ENCODE measurements at places on chromosomes 5 and 9. TPM values are rescaled to one million over a fixed set of nuclear protein-coding genes. Genes with fewer than 3 reads are reported as not detected.

DNA sequence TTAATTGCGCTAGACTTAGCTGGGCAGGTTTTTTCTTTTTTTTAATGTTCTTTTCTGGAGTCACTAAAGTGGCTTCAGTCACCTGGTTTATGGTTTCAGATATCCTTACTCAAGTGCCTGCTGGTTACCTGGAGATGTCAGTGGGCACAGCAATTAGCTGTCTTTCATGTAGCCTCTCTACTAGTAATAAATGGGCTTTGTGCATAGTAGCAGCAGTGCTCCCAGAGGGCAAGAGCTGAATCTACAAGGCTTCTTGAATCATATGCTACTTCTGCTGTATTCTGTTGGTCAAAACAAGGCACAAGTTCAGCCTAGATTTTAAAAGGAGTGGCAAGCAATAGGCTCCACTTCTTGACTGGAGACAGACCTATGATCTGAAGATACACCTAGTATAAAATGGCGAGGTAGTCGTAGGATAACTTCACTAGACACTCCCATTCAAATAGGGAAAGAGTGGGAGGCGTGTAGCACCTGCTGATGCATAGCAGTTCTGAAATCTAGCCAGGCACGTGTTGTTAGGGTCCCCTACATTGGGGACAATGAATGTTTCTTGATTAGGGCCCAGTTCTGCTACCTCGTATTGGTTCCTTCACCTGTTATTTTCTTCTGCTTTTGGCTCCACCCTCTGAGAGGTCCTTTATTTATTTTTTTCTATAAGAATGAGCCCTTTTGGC is 7.0 kb downstream of the SCAMP1 start:
- H3K27ac ChIP-seq, result no peak overlapping the region
- H3K27me3 ChIP-seq, result no peaks in the 10 kb centered on the region
- no peaks in the 10 kb centered on the region for H3K36me3 ChIP-seq
- H3K4me3 ChIP-seq, result no peak overlapping the region

GRCh38 chr5:132388244-132389050 is 18.9 kb downstream of the SLC22A5 start:
- peak overlapping the region; percentile 97 for H3K27ac ChIP-seq
- H3K4me1 ChIP-seq, result peaks cover 52% of the 10 kb centered on the region
- DNase-seq, result peak; percentile 53
- H3K27me3 ChIP-seq, result no peaks in the 10 kb centered on the region
- 0 out of 2 replicates have a peak, but pooled peaks cover 8% of the 10 kb centered on the region for H3K36me3 ChIP-seq

- DNase-seq, result no peak
- no peaks in the 10 kb centered on the region for H3K27me3 ChIP-seq
- H3K4me1 ChIP-seq, result peaks cover 10% of the 10 kb centered on the region
- no peaks in the 10 kb centered on the region for H3K36me3 ChIP-seq
- no peak overlapping the region for H3K4me3 ChIP-seq
- H3K27ac ChIP-seq, result no peak overlapping the region
Measured at GRCh38 chr9:136309101-136309801, 5.4 kb upstream of the CCDC187 start.

DNA sequence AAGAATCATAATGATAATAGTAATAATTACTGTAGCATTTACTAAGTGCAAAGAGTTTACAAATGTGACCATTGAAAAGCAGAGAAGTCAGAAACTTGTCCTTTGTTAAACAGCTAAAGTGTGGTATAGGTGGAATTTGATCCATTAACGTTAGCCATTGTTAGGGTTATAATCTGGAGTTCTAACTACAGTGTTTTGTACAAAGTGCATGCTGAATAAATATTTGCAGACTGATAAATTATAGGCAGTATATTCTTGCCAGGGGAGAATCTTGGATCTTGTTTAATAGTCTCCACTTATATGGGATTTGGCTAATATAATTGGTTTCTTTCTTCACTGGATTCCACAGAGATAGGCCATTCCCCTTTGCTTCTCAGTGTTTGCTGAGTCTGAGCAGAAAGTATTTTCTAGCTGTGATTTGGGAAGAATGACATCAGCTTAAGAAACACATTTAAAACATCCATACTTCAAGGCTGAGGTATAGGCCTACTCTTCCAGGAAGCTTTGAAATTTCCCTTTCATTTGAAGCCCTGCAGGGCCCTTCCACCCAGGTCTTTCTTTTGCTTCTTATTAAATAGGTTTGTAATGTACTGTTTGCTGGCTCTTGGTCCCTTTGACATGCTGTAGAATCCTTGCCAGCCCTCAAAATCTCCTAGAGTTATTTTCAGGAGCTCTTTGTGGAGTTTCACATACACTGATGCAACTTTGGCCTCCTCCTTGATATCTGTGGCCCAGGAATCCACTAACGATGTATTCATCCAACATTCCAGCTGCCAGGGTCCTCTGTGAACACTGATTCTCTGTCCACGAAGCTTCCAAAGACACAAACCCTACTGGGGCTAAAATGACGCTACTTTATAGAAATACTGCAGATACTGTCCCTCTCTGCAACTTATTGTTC is 51.4 kb downstream of the ATP10B start:
- no peak overlapping the region for H3K27ac ChIP-seq
- H3K36me3 ChIP-seq, result no peaks in the 10 kb centered on the region
- no peaks in the 10 kb centered on the region for H3K4me1 ChIP-seq
- no peak for DNase-seq
- no peak overlapping the region for H3K4me3 ChIP-seq

DNA sequence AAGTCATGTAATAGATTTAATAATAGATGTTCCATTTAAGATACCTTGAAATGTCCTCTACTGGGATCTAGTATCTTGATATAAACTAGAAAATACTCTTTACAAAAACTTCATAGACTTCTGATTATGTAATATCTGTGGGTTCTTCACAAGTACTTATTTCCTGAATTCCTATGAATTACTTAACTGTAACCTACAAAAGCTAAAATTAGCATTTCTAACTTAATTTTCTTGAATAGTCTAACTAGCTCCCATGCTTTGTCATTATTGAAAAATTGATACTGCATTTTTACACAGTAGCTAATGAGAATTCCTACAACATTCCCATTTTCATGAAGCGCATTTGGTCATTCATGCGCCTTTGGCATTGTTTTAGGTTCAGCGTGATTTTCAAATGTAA is 1828.2 kb downstream of the MAT2B start:
- H3K4me1 ChIP-seq, result no peaks in the 10 kb centered on the region
- H3K36me3 ChIP-seq, result no peaks in the 10 kb centered on the region
- H3K27ac ChIP-seq, result no peak overlapping the region
- DNase-seq, result no peak
- H3K27me3 ChIP-seq, result no peaks in the 10 kb centered on the region
- no peak overlapping the region for H3K4me3 ChIP-seq

- H3K36me3 ChIP-seq, result 0 out of 2 replicates have a peak, but pooled peaks cover 2% of the 10 kb centered on the region
- H3K4me1 ChIP-seq, result no peaks in the 10 kb centered on the region
- no peak overlapping the region for H3K4me3 ChIP-seq
- no peaks in the 10 kb centered on the region for H3K27me3 ChIP-seq
- H3K27ac ChIP-seq, result no peak overlapping the region
Measured at GRCh38 chr9:123834889-123835562, 94.9 kb downstream of the DENND1A start.

DNA sequence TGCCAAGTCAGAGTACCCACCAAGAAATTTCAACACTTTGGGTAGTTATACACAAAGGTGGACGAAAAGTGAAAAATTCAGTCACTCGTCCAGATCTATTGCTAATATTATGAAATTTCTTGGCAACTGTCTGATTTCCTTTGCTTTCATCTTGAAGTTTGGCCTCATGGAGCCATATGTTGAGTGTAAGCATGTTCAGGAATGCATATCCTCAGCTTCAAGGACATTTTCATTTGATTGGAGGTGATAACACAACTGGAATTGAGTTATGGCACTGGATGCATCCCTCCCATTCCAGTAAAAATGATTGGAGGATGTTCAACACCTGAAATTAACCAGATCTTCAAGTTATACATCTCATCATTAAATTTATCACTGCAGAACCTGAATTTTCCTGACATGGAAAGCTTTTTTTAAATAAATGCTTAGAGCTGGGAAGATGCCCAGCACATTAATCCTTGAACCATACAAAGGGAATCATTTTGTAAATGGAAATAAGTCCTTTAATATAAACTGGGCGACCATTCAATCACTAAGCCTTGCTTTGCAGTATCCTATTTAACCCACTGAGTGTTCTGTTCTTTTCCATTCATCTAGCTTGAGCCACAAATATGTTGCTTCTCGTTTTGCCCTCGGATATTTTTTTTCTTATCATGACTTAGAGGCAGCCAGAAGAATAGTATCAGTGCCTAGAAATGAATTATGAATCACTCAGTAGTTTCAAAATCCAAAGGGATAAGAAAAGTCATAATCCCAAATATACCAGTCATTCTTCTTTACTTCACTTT is 273.7 kb upstream of the PIK3R1 start:
- H3K4me3 ChIP-seq, result no peak overlapping the region
- no peak overlapping the region for H3K27ac ChIP-seq
- H3K27me3 ChIP-seq, result no peaks in the 10 kb centered on the region
- H3K4me1 ChIP-seq, result no peaks in the 10 kb centered on the region

GRCh38 chr5:138459311-138459933 is 5.9 kb upstream of the EGR1 start:
- no peak overlapping the region for H3K27ac ChIP-seq
- H3K4me1 ChIP-seq, result peaks cover 6% of the 10 kb centered on the region
- H3K4me3 ChIP-seq, result no peak overlapping the region
- no peaks in the 10 kb centered on the region for H3K36me3 ChIP-seq

DNA sequence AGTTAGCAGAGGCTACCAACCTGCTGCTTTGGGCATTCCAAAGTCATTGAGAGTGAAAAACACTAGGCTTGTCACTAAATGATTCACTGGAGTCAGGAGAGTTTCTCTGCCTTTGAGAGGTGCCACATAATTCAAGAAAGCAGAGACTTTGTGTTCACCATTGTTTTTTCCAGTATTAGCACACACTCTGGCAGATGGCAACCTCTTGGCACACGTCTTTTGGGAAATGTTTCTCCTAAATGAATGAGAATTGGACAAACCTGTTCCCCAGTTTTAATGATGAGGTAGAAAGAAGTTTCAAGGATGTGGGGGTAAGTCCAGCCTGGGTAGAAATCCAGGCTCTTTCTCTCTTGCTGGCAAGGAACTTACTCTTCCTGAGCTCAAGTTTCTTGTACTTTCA is 259.1 kb downstream of the GABRB2 start:
- no peak overlapping the region for H3K4me3 ChIP-seq
- H3K27ac ChIP-seq, result no peak overlapping the region
- H3K27me3 ChIP-seq, result no peaks in the 10 kb centered on the region
- H3K36me3 ChIP-seq, result no peaks in the 10 kb centered on the region
- no peak for DNase-seq

- H3K27ac ChIP-seq, result no peak overlapping the region
- no peaks in the 10 kb centered on the region for H3K27me3 ChIP-seq
- H3K4me1 ChIP-seq, result no peaks in the 10 kb centered on the region
- DNase-seq, result no peak
- H3K4me3 ChIP-seq, result no peak overlapping the region
Measured at GRCh38 chr9:22919423-22919822, 472.8 kb downstream of the DMRTA1 start.

DNA sequence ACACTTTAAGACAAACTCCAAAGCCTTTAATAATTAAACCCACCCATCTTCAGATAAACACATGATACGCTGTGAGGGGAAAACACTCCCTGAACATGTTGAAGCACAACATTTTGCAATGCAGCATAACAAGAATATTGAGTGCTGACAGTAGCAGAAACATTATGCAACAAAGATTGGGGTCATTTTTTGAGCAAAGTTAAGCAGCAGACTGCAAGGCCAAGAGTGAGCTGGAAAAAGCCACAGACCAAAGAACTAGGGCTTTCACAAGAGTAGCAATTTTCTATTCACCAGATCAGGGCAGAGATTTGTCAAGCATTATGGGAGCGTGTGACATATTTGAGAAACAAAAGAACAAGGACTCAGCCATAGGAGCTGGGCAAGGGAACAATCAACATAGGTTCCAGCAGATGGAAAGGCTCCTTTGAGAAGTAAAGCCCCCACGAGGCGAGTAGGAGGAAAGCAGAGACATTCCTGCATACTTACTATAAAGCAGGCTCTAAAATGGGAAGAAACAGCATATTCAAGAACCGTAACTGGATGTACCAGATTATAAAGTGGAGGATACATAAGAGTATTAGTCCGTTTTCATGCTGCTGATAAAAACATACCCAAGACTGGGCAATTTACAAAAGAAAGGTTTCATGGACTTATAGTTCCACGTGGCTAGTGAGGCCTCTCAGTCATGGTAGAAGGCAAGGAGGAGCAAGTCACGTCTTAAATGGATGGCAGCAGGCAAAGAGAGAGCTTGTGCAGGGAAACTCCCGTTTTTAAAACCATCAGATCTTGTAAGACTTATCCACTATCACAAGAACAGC is 4.8 kb upstream of the TTC23L start:
- no peak overlapping the region for H3K27ac ChIP-seq
- H3K4me1 ChIP-seq, result no peaks in the 10 kb centered on the region
- no peak for DNase-seq
- no peak overlapping the region for H3K4me3 ChIP-seq

EIF4E1B gene
- not detected for total RNA-seq

OBP2B gene
- total RNA-seq, result not detected

ZNF366 gene
- not detected for total RNA-seq

DMGDH gene
- 8.1 TPM for total RNA-seq

CFAP157 gene
- total RNA-seq, result 0.65 TPM

PCDHGC4 gene
- total RNA-seq, result not detected

PCDHA1 gene
- total RNA-seq, result not detected

PLEKHG4B gene
- not detected for total RNA-seq
